ENCODE measurements at places on chromosomes 4 and X.

GRCh38 chr4:139633661-139634060 lies 32.0 kb upstream of the MGST2 start:
- DNase-seq = no peak

DNA sequence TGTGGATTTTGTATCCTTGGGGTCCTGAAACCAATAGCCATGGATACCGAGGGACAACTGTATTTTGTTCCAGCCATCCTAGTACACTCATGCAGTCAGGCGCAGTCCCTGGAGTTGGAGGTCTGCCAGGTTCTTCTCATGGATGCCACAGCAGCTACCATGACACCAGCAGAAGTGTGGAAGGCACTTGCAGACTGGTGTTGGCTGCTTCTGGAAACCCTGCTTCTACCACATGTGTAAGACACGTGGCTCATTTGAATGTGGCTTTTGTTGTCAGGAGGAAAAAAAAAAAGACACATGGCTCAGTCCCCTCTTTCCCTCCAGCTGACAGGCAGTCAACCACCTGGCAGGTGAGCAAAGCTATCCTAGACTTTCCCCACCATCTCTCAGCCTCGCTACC lies 19.4 kb downstream of the DRD5 start:
- DNase-seq = no peak

DNA sequence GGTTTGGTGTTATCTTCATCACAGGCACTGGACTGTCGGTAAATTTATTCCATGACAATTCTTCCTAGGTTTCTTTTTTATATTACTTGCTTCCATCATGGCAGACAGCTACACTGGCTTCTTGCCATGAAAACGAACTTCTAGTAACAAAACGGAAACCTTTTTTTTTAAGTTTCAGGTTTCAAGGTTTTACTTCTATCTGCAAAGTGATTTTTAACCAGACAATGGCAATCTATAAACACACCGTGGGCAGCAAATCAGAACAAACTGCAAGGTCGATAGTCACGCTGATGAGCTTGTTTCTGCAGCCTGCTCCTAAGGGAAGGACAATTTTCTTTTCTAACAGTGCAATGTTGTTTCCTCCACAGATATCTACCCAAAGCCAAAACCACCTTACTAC lies 29.9 kb downstream of the XG start:
- no peak for DNase-seq

GRCh38 chr4:2608291-2608690 lies 71.8 kb downstream of the FAM193A start:
- DNase-seq = no peak

- no peak for DNase-seq
Measured at GRCh38 chr4:113088050-113088449, 38.6 kb downstream of the ANK2 start.

GRCh38 chr4:513327-513726 lies 14.3 kb downstream of the PIGG start:
- DNase-seq = no peak

DNA sequence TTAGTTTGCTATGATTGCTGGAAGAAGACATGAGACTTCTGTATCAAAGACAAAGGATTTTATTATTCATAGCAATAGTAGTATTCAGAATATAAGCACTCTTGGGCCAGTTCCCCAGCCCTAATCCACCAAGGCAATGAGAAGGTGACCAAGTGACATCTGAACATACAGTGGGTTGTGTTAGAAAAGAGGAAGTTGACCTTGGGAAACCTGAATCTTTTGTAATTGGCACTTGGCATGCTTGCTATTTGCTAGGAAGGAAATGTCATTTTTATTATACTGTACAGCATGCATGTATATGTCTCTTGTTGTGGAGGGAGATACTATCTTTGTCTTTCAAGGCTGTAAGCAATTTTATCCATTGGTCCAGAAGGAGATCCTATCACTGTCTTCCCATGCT lies 216.1 kb upstream of the FAT1 start:
- DNase-seq = no peak

- no peak for DNase-seq
Measured at GRCh38 chrX:136639506-136640176, 8.3 kb upstream of the CD40LG start.

DNA sequence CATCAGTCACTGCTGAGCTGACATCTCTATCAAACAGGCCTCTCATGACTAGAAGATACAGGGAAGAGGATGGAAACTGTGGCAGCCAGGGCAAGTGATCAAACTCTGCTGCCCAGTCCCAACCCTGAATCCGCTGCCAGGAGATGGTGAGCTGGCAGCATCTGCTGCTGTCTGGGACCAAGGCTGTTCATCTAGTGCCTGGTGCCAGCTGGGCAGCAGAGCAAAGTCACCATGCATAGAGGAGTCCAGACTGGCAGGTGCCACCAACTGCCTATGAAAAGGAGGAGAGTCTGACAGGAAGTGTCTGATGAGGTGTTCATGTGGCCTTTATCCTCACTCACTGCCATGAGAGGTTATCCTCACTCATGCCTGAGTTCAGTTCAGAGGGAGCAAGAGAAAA lies 518.9 kb downstream of the MID1IP1 start:
- no peak for DNase-seq

- DNase-seq = no peak
Measured at GRCh38 chr4:78796526-78796925, 20.4 kb downstream of the BMP2K start.

GRCh38 chr4:42133006-42133405 lies 19.4 kb downstream of the BEND4 start:
- no peak for DNase-seq

DNA sequence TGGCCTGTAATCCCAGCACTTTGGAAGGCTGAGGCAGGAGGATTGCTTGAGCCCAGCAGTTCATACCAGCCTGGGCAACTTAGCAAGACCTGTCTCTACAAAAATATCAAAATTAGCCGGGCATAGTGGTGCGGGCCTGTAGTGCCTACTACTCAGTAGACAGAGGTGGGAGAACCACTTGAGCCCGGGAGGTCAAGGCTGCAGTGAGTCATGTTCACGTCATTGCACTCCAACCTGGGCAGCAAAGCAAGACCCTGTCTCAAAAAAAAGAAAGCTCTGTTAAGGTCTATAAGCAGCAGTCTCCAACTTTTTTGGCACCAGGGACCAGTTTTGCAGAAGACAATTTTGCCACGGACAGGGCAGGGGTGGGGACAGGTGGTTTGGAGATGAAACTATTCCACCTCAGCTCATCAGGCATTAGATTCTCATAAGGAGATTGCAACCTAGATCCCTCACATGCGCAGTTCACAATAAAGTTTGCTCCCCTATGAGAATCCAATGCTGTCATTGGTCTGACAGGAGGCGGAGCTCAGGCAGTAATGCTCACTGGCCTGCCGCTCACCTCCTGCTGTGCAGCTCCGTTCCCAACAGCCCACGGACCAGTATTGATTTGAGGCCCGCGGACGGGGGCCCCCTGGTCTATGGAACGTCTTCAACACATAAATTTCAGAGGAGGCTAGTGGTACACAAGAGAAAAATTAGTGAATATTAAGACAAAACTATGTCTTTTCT lies 67.9 kb downstream of the KLHL8 start:
- DNase-seq = no peak

- DNase-seq = no peak
Measured at GRCh38 chr4:109462297-109462696, 28.7 kb downstream of the SEC24B start.

DNA sequence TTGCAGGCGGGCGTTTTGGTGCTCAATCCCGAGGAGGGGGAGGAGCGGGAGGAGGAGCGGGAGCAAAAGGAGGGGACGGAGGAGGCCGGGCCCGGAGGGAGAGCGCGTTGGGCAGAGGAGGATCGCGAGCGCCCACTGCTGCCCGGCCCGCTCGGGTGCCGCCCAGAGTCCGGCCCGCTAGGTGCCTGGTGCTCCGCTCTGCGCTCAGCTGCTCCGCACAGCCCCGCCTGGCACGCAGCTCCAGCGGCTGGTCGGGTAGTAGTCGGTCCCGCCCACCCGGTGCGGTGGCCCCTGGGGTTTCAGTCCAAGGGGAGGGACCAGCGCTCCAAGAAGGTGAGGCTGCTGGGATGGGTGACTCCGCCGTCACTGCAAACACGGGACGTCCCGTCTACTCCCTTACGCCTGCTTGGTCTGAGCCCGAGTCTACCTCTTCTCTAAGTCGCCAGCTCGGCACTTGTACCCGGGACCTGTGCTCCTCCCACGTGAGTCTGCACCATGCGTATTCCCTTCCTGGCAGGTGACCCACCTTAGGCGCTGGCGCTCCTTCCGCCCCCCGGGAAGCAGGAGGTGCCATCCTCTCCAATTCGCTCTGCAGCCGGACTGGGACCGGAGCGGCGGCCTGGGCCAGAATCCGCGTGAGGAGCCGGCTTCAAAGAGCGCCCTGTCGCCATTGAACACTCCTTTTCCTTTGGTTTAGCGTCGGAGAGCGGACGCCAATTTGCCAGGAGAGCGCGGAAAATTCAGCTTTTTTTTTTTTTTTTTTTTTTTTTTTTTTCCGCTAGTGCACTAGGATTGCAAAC lies 405 bp upstream of the HS3ST1 start:
- peak; percentile 21 for DNase-seq

DNA sequence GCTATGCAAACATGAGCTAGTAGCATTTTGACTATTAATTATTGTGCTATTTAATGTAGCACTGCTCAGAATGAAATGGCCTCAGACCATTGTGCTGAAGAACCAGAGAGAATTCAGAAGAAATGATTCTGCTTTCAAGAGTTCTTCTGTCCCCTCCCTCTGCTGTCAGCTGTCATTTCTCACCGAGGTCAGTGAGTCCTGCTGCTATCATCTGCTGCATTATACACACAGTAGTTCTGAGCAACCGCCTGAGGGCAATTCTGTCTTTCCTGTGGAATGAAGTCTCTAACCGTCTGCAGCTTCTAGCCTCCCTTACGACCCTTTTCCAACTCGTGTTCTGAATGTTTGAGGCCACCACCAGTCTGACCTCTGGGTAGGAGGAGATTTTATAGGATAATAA lies 249.4 kb downstream of the HNRNPD start:
- DNase-seq = no peak

- no peak for DNase-seq
Measured at GRCh38 chrX:153728951-153729631, 4.4 kb downstream of the ABCD1 start.

GRCh38 chr4:12747154-12747553 lies 737.0 kb downstream of the RAB28 start:
- DNase-seq = no peak

- DNase-seq = no peak
Measured at GRCh38 chrX:132592880-132593279, 104.0 kb upstream of the MBNL3 start.
